ENCODE measurements at places on chromosomes 5 and 9.

GRCh38 chr9:31574006-31574765 is 810.3 kb upstream of the ACO1 start:
- no peak for DNase-seq

DNA sequence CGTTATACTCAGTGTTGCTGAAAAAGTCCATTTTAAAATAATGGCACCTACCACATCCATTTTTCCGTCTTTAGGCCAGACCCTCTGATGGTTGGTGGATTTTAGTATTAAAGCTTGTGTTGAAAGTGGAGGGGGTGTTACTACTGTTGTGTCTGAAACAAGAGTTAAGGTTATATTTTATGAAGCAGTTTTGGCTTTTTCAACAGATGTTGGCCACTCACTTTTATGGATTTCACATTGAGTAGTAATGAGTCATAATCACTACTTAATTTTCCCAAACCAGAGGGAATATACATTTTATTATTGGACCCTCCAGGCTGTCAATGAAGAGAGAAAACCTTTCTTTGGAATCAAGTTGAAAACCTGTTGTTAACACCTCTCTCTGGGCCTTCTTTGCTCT is 88.0 kb downstream of the TRIO start:
- no peak for DNase-seq

DNA sequence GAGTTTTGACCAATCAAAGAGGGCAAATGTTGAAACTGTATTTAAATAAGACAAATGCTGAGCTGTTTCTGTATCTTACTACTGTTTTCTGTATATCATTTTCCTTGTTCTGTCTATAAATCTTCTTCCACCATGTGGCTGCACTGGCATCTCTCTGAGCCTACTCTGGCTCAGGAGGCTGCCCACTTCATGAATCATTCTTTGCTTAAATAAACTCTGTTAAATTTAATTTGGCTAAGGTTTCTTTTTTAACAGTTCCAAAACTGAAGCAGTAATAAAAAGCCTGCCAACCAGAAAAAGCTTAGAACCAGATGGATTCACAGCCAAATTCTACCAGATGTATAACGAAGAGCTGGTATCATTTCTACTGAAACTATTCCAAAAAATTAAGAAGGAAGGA is 40.2 kb upstream of the TAS2R1 start:
- no peak for DNase-seq

GRCh38 chr9:121690316-121690715 is 38.9 kb downstream of the DAB2IP start:
- DNase-seq: no peak

- peak; percentile 86 for DNase-seq
Observed at GRCh38 chr5:160434022-160434531, 12.4 kb downstream of the PTTG1 start.

DNA sequence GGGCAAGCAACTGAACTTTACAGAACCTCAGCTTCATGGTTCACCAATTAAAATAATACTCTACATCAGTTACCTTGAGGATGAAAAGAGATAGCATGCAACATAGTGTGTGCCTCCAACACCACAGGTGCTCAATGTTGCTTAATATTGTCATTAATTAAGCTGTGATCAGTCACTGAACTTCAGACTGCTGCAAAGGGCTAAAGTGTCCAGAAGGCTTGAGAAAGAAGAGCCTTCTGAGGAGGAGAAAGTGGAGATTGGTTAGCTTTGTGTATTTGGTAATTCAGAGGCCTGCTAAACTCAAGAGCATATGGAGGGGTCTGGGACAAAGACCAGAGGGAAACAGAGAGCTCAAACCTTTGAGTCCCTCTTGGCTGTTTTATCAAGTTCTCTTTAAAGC is 66.3 kb upstream of the SELENOP start:
- no peak for DNase-seq

GRCh38 chr9:113516840-113517577 is 53.5 kb downstream of the RGS3 start:
- DNase-seq: no peak

DNA sequence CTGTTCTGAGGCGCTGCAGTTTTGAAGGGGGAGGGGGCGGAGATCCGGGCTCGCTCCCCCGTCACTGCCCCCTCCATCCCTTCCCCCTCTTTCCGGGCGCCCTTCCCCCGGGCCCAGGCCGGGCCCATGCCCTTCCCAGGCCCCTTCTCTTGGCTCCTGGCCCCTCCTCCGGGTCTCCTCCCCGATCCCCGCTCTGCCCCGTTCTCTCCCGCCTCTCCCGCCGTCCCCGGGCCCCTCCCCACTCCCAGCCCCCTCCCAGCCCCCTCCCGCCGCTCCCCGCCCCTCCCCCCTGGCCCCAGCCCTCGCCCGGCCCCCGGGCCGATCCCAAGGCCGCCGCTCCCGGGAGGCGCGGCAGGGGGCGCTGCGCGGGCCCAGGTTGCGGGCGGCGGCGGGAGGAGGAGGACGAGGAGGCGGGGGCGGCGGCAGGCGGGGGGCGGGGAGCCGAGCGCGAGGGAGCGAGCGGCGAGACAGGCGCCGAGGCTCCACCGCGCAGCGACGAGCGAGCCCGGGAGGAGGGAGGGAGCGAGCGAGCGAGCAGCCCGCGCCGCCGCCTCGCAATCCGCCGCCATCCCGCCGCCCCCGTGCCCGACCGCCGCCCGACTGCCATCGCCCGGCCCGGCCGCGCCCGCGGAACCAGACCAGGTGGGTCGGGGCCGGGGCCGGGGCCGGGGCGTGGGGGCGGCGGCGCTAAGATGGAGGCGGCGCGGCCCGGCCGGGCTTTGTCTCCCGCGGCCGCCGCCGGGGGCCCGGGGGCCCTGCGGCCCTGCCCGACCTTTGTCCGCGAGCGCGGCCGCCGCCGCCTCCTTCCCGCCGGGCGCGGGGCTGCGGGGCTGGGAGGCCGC is at the start of gene PRRC2B:
Gene PRRC2B, plus strand, starts transcription at position 465 of the 842 bp plus-strand sequence. CDS start 36,059 bp downstream, outside the sequence.
- DNase-seq: peak; percentile 77

DNA sequence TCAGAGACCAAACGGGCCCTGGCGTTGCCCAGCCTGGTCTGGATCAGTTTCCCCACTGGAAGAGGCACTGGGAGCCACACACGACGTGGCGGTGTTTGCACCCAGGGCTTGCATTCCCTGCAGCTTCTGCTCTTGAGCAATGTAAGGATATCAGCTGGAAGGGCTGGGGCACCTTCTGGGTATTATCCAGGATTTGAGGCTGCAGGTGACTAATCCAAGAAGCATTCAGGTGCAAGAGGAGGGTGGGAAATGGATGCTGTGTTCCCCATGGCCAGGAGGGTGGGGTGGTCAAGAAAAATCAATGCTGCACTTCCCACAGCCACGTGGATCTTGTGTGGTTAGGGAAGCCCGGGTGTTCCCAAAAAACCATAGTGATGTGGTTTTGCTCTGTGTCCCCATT is 430.9 kb downstream of the IRX2 start:
- DNase-seq: no peak

DNA sequence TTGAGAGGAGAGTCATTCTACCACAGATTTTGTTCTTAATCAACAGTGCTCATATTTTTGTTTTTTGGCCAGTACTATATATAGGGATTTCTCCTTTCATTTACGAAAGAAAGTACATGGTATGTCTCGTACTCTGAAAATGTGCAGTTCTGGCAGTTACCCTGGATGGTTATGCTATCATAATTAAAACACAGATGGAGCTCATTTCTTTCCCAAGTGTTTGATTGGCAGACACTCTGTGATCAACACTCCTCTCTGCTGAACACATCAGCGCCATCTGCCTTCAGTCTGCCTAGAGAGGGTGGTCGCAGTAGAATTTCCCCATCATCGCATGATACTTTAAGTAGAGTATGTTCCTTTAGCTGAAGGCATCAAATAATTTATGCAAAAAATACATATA is 64.5 kb downstream of the PAM start:
- DNase-seq: no peak

GRCh38 chr5:121628783-121629182 is 222.9 kb upstream of the FTMT start:
- no peak for DNase-seq

DNA sequence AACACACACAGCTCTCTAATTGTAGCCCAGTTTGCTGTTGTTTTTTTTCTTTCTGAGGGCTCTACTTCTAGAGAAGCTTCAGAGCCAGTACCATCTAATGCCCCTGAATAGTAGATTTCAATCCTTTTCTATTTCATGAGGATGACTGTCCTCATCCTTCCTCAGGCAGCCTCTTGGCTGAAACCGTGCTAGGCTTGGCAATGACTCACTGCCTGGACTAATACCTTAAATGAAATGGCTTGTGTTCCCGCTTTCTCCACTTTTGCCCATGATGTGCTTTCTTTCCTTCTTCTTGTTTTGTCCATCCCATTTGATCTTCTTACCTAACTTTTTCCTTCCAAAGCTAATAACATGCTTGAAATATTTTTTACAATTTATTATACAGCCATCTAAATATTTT is 80.1 kb downstream of the ITGA1 start:
- no peak for DNase-seq

GRCh38 chr9:100074093-100074492 is 24.7 kb downstream of the ERP44 start:
- DNase-seq: no peak

DNA sequence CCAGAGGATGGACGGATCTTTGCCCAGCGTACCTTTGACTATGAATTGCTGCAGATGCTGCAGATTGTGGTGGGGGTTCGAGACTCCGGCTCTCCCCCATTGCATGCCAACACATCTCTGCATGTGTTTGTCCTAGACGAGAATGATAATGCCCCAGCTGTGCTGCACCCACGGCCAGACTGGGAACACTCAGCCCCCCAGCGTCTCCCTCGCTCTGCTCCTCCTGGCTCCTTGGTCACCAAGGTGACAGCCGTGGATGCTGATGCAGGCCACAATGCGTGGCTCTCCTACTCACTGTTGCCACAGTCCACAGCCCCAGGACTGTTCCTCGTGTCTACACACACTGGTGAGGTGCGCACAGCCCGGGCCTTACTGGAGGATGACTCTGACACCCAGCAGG is 1.9 kb downstream of the PCDHGC5 start:
- DNase-seq: no peak

DNA sequence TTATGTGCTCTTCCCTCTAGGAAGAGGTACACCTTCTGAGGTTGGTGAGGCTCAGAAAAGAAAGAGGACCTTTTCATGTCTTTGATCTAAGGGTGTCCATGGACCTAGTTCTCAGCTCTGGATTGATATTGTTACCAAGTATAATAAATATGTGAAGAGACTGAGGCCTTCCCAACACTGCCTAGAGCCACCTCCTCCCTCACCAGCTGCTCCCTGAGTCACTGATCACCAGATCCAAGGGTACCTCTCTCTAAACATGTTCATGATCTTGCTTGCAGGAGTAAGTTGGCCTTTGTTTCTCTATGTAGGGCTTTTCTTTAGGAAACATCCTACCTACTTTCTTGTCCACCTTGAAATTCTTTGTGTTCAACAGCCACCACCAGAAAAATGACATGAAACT is 218.8 kb upstream of the ADRA1B start:
- DNase-seq: no peak

DNA sequence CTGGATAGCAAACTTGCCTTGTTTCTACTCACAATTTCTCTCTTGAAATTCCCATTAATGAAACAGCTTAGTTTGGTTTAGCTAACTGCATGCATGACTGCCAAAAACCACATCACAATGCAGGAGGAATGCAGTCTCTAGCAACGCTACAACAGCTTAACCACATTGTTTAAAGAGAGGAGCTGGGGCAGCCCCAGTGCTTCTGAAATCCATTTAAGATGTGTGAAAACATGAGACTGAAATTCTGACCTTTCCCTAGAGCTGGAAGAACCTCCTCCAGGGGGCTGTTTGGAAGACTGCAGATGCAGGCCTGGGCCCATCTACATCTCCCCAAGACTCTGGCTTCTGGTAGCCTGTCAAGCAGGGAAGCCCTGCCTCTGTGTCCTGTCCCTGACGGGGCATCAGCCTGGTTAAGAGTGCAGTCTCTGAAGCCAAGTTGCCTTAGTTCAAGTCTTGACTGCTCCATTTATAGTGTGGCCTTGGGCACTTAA is 157.1 kb downstream of the ZNF462 start:
- DNase-seq: no peak

DNA sequence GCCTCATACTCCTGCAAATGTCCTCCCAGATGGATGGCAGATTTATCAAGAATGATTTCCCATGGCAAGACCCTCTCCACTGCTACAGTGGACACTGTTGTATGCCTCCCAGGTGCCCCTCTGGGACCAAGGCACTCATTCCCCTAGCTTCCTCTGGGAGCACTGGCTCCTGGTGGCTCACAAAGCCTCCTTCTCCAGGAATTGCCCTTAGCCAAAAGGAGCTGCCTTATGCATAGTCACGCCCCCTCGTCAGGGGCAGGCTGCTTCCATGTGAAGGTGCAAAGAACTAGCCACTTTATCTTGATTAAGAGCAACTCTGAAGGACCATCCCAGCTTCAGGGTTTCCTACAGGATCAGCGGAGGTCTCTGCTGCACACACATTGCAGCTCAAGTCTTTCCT is 358.1 kb downstream of the CDK5RAP2 start:
- DNase-seq: no peak

DNA sequence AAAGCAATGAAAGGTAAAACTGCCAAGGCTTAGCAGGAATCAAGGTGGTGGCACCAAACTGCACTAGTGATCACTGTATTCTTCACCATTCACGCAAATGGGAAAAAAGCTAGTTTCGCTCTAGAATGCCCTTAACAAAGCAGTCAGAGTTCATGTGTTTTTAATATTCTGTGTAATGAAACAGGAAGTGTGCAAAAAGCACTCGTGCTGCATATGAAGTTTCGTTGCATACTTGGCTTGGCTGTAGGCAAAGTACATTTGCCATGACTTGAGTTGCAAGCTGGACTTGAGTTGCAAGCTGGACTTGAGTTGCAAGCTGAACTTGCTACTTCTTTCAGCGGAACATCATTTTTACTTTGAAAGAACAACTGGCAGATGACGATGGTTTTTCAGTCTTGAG is 55.4 kb downstream of the FOXI1 start:
- DNase-seq: no peak

DNA sequence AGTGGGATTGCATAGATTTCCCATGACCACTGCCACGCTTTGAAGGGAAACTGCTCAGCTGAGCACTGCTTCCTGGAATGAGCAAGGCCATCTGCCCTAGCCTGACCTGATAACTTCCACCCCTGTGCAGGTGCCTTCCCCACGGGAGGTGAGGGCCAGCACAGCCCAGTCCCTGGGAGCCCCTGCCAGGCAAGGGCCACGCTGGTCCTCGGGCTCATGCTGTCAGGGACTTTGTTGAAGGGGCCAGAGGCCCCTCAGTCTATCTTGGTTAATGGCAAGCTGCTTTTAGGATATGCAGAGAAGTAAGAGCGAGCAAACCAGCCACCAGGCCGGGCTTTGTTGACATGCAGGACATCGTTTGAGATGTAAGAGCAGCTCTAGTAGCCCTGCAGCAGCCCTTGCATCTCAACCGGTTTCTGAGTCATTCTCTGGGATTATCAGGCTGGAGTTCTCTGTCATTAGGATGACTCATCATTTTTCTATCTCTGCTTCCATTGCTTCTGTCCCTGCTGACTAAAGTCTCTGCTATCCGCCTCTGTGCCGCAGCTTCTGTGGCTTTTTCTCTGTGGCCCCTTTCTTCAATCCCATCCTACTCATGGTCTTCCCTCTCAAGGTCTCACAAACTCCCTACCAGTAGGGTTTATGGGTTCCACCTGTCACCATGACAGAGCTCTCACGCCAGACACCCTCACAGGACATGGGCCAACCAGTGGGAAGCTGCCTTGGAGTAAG is 30.6 kb upstream of the IQGAP2 start:
- DNase-seq: peak; percentile 80
